AG09309 (cell line): ENCODE measurements at places on chromosomes 3 and 15.

- DNase-seq = no peak
Observed at GRCh38 chr15:85010386-85011159, 28.9 kb downstream of the PDE8A start.

- no peak for DNase-seq
Observed at GRCh38 chr3:116140100-116140689, 305.1 kb downstream of the LSAMP start.

DNA sequence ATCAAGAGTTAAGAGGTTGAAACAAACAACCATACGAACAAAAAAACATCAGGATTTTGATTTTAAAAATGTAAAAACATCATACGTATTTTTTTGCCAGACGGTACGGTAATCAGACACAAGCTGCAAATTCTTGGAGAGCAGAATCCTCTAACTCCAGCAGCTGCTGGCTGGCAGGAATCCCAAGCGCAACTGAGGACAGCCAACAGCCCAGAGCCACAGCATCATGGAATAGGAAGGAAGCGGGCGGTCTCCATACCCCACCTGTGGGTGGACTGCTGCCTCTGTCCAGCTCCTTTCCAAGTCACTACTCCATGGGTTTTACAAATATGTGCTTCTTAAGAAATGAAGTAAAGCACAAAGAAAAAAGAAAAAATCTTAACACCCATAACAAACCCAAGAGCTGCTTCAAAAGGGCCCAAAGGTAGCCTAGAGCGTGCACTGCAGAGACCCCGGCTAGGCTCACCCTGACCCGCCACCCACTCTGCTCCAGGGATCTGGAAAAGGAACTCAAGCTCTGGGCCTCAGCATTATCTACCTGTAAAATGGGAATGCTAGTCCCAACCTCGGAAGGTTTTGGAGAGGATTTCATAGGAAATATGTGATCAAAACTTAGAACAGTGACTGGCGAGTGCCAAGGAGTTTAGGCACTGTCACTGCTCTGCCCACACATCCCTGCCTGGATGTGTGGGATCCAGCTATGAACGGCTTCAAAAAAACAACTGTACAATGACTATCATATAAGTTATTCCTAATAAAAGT is 33.4 kb downstream of the ZXDC start:
- no peak for DNase-seq

DNA sequence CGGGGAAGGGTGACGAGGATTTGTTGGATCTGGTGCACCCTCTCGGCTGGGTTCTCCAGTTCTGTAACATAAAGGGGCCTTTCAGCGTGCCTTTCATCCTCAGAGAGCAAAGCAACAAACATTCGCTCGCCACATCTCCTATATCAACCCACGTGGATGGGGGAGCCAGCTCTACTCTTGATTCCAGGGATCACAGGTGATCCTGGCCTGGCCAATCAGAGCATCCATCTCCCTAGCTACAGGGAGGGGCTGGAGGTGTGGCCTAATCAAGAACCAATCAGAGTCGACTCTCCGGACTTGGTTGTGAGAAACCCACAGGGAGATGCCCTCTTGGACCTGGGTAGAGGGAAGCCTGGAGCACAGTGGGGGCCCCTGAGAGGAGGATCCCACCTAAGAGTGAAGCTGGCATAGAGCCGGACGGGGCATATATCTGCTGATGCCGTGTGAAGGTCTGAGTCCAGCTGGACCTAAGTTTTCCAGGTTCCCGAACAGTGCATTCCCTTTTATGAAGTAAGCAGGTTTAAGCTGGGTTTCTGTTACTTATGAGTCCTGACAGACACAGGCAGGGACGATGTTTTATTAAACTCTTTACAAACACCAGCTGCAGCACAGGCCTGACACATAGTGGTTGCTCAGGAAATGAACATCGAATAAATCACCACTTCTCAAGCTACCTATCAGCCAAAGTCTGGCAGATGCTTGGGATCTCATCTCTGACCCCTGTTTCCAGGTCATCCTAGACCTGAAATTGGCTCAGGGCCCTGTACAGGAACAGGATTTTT is 50.7 kb upstream of the RAD18 start:
- no peak for DNase-seq

GRCh38 chr15:87681104-87681503 is 575.4 kb downstream of the NTRK3 start:
- no peak for DNase-seq

GRCh38 chr15:77085297-77085696 is 14.4 kb upstream of the TSPAN3 start:
- DNase-seq = no peak

DNA sequence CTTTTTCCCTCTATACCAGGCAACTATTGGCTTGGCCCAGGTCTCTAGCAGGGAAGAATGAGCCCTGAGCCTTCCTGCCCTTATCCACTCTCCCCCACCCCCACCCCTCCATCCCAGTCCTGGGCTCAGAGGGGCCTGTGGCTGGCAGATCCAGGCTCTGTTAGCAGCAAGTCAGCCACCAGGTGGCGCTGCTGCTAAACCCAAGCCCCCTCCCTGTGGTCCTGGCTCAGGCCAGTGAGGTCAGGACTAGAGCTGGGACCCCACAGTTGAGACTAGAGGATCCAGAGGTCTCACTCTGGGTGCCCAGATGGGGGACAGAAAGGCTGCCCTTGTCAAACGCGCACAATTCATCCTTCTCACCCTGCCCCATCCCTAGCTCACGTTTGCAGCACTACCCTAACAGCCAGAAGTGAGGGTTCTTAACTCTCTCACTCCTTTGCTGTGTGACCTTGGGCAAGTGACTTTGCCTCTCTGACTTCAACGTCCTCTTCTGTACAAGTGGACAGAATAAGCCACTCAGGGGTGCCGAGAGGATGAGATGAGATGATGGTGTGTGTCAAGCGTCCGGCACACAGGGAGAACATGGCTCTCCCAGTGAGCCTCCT is 46.8 kb upstream of the SLC6A1 start:
- DNase-seq = no peak
